ENCODE measurements at places on chromosomes 2 and 18.

DNA sequence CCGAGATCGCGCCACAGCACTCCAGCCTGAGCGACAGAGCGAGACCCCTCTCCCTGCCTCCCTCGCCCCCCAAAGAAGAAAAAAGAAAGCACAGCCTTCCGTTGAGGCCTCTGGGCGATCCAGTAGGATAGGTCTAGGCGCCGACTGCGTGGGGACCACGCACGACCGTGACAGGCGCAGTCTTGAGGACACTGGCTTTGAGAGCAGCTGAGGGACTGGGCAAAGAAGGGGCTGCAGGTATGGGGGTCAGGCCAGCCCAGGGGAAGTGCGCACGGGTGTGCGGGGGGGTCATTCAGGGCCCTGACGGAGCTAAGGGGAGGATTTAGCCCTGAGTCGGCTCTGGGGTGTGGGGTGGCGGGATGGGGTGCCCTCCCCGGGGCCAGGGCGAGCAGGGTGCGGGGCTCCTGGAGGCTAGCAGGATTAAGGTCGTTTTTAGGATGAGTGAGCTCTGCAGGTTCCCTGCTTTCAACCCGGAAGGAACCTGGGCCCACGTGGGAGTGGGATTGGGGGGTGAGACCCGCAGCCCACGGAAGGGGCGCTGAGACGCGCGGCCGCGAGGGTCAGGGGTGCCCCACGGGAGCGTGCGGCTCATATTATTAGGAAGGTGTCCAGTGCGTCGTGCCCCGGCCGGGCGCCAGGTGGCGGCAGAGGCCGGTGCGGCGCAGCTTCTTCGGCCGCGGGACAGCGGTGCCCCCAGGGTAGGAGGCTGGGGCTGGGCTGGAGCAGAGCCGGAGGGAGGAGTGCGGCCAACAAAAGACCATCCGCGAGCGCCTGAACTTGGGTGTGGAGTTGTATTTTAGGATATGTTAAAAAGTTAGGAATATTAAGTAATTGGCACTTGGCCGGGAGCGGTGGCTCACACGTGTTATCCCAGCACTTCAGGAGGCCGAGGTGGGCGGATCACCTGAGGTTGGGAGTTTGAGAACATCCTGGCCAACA lies 20.5 kb upstream of the ZNF236 start:
- peak; percentile 35 for DNase-seq

DNA sequence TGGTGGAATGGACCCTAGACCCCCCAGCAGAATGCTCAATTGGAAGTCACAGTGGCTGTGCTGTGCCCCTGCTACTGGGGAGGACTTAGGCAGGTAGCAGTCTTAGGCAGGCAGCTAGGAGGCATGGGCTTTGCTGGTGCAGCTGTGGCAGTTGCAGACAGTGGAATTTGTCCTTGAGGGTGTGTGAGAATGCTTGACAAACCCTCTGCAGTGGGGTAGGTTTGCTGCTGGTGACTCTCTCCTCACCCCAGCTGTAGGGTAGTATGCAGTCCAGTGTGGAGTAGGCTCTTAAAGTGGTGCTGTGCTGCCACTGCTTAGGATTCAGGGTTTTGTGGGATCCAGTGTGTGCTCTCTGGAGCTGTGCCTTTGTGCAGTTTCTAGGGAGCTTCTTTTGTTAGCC lies 61.3 kb downstream of the NUP35 start:
- DNase-seq, result no peak

- DNase-seq, result no peak
These were observed 315.2 kb downstream of the TMX3 start for GRCh38 chr18:68399721-68400120.

DNA sequence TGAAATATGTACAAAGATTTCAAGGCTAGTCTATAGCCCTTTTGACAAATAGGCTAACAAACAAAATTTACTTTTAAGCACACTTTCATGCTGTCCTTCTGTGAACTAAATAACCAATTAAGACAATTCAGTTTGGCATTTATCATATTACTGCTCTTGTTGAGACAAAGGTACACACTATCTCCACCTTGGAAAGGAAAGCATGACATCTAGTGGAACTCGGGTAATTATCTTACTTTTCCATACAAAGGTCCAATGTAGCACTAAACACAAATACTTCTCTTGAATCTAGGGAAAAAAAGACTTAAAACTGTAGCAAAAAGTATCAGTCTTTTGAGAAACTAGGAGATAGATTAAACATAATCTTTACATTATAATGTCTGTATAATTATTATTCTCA lies 125.0 kb upstream of the CD226 start:
- no peak for DNase-seq

DNA sequence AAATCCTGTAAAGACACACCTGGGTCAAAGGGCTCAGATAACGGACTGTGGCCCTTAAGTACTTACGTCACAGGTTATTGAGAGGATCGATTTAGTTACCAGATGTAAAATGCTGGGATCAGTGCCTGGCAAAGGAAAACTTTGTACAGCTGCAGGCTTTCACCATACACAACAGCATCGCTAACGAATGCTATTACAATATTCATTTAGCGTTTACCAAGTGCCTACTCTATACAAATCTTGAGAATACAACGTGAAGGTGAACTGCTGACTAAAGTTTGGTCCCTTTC lies 619 bp upstream of the MSH6 start:
- DNase-seq, result no peak

Data from CD14-positive monocyte (primary cell).